ENCODE measurements at places on chromosomes 5 and 9.

DNA sequence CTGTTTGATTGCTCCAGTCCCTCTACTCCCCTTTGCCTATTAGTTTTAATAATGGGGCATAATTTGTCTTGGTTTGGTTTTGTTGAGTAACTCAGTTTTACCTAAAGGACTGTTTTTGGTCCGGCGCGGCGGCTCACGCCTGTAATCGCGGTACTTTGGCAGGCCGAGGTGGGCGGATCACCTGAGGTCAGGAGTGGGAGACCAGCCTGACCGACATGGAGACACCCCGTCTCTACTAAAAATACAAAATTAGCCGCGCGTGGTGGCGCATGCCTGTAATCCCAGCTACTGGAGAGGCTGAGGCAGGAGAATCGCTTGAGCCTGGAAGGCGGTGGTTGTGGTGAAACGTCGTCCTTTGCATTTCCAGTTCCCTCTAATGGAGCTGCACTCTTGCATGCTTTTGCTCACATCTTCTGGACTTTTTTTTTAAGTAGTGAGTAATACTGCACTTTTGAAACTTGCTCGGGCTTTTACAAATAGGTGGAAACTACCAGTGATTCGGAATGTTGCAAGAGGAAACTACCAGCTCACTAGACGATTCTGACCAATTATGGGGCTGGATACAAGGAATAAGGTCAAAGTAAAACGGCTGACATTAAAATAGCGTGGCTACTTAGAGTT lies 721 bp upstream of the MAML1 start:
- DNase-seq: peak; percentile 41

- DNase-seq: no peak
These were observed 163.5 kb upstream of the IRX1 start for GRCh38 chr5:3432135-3432534.

GRCh38 chr9:110110154-110110553 lies 97.8 kb downstream of the C9orf152 start:
- no peak for DNase-seq

GRCh38 chr9:19231126-19231903 lies 822 bp downstream of the DENND4C start:
- DNase-seq: peak; percentile 31

- DNase-seq: no peak
These were observed 37.4 kb downstream of the MAT2B start for GRCh38 chr5:163542771-163543170.

DNA sequence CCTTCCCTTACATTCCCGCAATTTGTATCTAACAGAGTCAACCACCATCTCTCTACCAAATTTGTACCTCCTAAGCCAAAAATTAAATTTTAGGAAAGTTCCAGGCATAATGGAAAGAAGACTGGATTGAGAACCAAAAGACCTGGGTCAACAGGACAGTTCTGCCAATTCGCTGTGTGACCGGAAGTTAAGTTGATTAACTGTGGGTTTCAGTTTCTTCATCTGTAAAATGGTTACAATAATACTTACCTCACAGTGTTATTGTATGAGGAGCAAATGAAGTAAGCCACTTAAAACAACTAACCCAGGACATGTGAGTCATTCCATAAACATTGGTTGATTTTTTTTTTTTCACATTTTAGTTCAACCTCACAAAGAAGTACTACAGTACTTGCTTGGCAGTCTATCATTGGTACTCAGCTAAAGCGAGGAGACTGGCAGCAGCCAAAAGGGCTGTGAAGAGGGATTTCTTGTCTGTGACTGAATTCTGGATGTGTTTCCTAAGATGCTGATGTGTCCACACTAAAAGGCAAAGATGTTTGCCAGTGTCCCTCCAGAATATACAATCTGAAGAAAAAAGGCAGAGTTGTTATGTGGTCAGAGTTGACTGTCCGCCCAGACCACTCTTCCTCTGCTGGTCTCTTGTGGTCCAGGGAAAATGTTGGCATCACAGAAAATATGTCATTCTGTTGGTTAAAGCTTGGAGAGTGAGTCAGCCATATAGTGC lies 198.6 kb downstream of the TLE1 start:
- DNase-seq: no peak

DNA sequence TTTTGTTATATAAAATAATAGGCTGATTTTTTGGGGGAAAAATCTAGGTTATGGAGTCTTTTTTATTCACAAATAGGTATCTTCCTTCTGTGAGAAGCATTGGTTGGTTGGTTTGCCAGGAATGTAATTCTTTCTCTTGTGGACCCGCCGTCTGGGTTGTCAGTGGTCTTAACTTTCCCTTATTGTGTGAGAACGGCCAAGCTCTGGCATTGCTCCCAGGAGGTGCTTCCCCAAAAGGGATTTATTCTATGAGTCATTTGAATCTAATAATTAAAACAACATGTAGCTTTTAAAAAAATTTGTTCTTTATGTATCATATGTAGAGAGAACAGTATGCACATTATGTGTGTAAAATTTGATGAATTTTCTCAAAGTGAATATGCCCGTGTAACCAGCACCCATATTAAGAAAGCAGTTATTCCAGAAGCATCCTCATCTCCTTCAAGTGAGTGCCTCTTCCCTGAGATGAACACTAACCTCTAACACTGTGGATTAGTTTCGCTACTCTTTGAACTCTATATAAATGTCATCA lies 114.4 kb downstream of the MAST4 start:
- peak; percentile 31 for DNase-seq

- DNase-seq: no peak
These were observed 248.6 kb upstream of the NR4A3 start for GRCh38 chr9:99573085-99573484.

- no peak for DNase-seq
These were observed 8.3 kb downstream of the QRFP start for GRCh38 chr9:130888146-130888885.

- no peak for DNase-seq
These were observed 37.8 kb downstream of the SLC46A2 start for GRCh38 chr9:112852741-112853504.

- DNase-seq: no peak
These were observed 41.1 kb downstream of the G3BP1 start for GRCh38 chr5:151812757-151813309.

DNA sequence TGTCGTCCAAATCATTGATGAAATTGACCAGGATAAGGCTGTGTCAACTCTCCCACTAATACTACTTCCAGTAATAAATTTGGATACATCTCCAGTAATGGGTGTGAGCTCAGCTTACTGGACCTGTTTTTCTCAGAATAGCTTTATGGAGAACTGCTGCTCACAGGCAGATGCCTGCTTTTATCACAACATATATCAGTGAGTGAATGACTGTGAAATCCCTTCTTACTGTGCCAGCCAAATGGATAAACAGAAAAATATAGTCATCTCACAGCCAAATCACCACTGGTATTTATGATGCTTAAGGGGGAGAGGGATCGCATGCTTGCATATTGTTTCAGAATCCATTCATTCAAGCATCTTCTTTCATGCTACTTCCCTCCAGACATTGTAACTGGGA lies 148.4 kb upstream of the PAPPA start:
- DNase-seq: no peak

DNA sequence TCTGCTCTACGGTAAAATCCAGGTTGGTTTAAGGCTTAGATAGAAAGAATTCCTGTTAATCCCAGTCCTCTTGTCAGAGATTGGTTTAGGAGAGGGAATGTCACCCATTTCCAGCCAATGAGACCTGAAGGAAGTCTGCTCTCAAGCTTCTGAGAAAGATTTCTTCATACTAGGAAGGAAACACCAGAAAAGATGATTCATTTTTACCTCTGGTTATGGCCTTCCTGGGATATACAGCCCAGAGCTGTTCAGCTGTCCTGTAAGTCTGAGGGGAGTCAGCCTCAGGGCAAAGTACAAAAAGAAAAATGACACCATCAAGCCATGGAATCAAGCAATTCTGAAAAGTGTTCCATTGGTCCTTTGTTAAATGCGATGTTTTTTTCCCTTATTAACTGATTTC lies 18.6 kb upstream of the CFAP95 start:
- DNase-seq: no peak

DNA sequence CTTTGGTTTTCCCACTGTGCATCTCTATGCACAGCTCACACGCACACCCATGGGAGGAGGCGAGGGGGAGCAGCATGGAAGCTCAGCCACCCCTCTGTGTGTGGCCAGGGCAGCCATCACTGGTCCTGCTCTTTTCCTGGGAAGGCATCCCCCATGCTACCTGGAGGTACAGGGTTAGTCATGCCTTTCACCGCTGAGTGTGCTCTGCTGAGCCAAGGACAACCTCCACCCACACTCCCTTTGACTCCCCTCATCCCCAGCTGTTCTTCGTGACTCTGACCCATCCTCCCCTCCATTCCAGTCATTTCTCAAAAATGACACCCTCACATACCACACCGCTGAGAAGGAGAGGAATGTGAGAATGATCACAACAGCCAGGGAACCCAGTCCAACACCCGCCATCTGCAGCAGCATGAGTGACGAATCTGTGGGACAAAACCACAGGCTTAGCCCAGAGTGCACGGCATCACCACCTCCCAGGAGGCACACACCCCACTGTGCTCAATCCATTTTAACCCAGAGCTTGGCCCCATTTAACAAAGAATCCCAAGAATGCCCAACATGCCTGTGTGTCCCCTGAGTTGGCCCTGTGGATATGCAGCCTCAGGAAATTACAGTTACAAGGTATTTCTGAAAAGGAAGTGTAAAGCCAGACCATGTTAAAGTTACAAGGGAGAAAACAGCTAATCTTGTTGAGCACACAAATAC lies 133.4 kb downstream of the SUSD1 start:
- peak; percentile 28 for DNase-seq

DNA sequence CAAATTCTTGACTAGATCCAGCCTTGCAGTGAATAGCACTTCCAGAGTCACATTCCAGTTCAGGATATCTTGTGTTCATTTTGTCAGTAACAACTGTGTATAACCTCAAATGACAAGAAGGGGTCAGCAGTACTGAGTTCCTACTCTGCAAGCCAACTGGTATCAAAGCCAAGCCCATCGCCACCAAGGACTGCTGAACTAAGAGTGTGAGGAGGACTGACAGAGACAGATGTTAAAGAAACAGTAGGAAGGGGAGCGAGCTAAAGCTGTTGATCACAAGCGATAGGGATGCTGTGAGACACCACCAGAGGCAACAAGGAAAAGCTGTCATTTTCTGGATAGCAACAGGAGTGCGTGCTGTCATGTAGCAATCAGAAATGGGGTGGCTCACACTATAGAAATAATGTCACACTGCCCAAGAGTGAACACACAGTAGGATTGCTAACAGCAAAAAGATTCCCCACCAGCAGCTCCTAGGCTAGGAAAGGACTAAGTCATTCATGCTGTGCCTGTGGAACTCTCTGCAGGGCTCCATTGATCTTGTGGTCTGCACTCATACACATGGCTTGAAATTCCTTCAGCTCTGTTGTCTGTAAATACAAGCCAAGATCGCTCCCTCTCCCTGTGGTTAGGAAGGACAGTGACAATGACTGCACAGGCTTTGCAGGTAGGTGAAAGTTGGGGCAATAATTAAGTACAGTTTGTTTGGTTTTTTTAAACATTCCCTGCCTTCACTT lies 658.6 kb downstream of the NR2F1-AS1 start:
- no peak for DNase-seq

- no peak for DNase-seq
These were observed 94.8 kb downstream of the AOPEP start for GRCh38 chr9:94821098-94821887.

GRCh38 chr9:77018058-77018968 lies 1.1 kb upstream of the FOXB2 start:
- no peak for DNase-seq
